Cardiac fibroblast (primary cell): ENCODE measurements at places on chromosomes 2 and 18.

DNA sequence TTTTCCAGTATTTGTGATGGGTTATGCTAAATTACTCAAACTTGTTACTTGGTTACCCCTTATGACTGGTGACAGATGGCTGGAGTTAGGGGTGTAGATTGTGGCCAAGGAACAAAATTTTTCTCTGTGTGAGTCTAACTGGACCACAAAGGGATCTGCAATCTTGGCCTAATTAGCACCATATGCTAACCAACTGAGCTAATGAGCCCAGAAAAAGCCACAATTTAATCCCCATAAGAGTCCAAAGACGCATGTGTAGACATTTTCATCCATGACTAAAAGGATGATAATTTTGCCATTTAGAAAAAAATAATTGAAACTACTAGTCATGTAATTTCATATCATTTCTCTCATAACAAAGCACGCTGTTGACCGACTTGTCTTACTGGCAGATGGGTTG lies 151.2 kb downstream of the ABCA12 start:
- no peak for DNase-seq

DNA sequence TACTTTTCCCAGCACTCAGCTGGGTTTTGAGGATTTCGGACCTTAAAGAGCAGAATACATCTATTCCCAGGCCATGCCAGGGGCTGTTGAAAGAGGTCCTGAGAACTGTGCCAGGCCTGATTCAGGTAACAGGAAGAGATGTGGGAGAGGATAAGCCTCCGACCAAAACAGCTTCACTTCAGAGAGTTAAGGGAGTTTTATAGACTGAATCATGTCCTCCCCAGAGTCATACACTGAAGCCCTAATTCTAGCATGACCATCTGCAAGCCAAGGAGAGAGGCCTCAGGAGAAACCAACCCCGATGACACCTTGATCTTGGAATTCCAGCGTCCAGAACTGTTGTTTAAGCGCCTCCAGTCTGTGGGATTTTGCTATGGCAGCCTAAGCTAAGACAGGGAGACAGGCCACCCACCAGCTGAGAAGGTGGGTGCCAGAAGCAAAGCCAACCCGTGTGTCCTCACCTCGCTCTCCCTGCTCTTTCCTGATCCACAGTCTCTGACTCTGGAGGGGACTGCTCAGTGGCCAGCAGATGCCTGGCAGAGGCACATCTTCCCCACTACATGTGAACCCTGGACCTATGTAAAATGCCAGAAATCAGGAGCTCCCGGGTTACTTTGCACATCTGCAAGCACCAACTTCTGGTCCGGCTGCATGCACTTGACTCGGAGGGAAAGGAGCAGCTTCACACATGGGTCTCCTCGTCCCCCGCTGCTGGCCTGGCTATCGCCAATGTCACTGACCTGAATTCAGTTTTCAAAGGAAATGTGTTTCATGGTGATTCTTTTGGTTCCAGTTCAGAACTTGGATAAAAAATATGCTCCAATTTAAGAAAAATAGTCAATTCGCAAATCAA lies 116.8 kb upstream of the EPC2 start:
- no peak for DNase-seq

DNA sequence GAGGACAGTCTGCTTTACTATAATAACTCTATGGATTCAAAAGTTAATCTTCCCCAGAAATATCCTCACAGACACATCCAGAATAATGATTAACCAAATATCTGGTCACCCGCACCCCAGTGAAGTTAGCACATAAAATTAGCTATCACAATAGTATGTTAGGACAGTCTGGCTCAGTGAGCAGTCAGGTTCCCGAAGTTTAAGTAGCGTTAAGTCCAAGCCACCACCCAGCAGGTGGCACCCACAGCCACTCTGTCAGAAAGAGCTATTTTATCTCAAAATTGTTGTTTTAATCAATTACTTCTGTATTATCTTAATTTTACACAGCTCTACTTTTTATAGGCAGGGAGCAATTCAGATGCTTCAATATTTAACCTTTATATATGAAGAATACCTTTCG lies 537.5 kb downstream of the MBD2 start:
- DNase-seq: no peak

DNA sequence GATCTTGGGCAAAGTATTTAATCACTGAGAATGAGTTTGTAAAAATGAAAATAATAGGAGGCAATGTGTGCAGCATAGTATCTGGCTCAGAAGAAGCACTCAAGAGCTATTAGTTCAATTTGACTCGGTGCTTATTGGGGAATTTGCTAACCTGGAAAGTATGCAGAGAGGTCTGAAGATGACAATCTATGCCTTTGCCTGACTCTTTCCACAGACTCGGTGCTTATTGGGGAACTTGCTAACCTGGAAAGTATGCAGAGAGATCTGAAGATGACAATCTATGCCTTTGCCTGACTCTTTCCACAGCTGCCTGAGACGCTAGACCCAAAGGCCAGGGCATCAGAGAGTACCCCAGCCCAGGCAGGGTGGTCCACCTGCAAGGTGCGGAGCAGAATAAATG lies 12.2 kb upstream of the SH3BP4 start:
- DNase-seq: no peak

- DNase-seq: peak; percentile 22
Measured at GRCh38 chr18:26771524-26771923, 94.0 kb downstream of the AQP4 start.

DNA sequence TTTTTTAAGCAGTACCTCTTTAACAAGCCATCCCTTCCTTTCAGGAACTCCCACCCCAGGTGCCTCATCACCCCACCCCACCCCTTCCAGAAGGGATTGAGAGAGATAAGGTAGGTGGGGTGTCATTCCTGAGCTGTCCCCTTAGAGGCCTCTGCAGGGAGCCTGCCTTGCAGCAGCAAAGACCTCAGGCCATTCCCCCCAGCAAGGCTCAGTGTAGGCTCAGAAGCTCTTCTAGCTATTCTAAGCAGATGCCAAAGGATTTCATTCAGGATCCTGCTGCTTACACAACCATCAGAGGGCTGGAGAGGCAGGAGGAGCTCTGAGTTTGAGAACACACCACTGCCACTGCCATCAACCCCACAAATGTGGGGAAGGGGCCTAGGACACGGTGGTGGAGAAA lies 5.8 kb upstream of the FIGLA start:
- DNase-seq: no peak

- no peak for DNase-seq
Measured at GRCh38 chr18:24868760-24869237, 408.4 kb downstream of the HRH4 start.

GRCh38 chr2:219356834-219357233 lies 24.3 kb upstream of the RESP18 start:
- DNase-seq: no peak

- no peak for DNase-seq
Measured at GRCh38 chr18:53886058-53886457, 338.4 kb downstream of the MBD2 start.

DNA sequence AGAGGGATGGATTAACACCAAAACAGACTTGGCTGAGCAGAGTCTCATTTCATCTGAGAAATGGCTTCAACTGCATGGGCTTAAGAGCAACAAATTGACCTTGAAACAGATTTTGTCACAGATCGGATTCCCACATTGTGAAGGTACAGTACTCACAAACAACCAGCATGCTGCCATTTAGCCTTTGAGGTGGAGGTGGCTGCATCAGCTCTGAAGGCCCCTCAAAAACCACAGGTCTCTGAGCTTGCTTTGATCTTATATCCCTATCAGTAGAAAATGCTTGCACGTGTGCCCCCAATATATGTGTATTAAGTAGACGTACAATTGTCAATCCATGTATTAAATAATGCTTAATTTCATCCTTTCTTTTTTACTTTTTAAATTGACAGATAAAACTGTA lies 6.2 kb downstream of the VWA3B start:
- DNase-seq: no peak

GRCh38 chr2:12057436-12058166 lies 311.2 kb downstream of the LPIN1 start:
- DNase-seq: no peak

- DNase-seq: no peak
Measured at GRCh38 chr18:11887328-11888128, 20.6 kb downstream of the MPPE1 start.

- DNase-seq: no peak
Measured at GRCh38 chr18:60875957-60876507, 457.2 kb upstream of the CDH20 start.

GRCh38 chr18:76449111-76449453 lies 46.0 kb downstream of the ZNF516 start:
- no peak for DNase-seq

GRCh38 chr18:33201509-33201926 lies 239.0 kb downstream of the CCDC178 start:
- DNase-seq: peak; percentile 17

GRCh38 chr2:237591141-237591881 lies 777 bp upstream of the RAB17 start:
- DNase-seq: no peak

DNA sequence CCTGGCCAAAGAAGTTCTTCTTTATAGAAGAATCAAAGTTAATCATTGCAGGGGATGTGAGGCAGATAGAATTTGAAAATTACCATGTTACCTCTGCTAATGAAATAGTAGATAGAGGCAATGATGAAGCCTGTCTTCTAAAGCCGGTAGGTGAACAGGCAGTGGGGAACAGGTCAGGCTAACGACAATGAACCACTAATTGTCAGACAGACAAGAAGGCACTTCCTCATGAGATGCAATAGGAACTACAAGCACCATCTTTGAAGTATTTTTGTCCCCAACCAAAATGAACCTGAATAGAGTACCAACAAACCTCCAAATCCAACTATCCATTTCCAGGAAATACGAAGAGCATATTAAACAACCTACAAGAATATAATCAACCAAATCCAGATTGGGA lies 41.6 kb upstream of the RAB31 start:
- DNase-seq: no peak

- DNase-seq: no peak
Measured at GRCh38 chr18:60235164-60235563, 137.4 kb downstream of the MC4R start.

- DNase-seq: no peak
Measured at GRCh38 chr2:98020992-98021713, 25.4 kb upstream of the TMEM131 start.

DNA sequence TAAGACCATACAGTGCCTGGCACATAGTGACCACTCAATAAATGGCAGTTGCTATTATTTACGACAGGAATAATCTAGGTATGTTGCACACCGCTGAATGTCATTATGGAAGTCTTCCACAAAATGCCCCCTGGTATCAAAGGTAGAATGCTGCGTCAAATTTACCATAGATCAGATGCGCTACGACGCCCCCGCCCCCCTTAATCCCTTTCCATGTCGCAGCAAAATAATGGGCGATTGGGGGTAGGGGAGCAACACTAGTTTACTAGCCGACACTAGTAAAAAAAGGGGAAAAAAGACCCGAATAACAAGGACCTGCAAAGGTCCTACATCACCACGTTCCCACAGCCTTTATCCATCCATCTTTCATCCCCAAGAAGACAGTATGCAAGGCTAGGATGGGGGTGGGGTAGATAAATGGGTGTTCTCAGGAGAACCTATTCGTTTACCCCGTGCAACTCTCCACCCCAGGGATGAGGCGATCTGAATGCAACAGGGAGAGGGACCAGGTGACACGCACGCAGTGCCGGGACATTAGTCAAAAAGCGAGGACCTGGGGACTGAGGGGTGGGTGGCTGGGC lies 455 bp downstream of the PREPL start:
- no peak for DNase-seq

DNA sequence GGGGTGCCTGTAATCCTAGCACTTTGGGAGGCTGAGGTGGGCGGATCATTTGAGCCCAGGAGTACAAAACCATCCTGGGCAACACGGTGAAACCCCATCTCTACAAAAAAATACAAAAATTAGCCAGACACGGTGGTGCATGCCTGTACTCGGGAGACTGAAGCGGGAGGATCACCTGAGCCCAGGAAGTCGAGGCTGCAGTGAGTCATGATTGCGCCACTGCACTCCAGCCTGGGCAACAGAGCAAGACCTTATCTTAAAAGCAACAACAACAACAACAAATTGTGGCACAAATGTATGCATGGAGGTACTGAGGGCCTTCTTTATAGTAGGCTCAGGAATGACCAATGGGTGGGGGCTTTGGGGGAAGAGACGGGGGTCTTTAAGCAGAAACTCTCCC lies 38.5 kb downstream of the HPCAL1 start:
- DNase-seq: no peak

DNA sequence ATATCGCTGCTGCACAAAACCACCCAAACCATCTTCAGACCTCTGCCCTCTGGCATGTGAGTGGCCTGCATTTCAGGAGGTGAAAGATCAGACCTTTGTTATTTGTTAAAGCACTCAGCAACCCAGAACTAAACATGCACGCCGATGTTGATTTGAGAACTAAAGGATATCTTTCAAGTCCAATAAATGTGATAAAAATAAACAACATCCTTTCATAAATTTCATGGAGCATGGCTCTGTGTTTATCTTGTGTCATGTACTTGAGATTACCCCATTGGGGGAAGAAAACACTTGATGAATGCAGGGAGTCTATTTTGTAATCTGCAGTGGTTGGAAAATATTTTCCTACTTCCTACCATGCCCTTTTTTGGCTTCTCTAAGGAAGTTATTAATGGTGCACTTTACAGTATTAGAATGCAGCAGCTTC lies 70.8 kb upstream of the GATA6 start:
- peak; percentile 35 for DNase-seq

DNA sequence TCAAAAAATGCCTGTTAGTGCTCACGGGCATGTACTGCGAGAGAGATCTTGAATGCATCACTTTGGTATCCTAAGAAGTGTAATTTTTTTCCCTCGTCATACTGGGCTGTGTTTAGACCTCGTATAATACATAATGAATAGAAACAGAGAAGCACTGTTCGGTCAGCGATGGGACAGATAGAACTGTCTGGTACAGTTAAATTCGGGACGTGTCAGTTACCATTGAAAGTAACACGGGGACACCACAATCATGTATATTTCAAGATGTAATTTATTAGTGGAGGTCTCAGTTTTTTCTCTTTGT lies 1.8 kb downstream of the PKP4 start:
- peak; percentile 13 for DNase-seq

- peak; percentile 34 for DNase-seq
Measured at GRCh38 chr2:41698678-41699422, 349.0 kb upstream of the PKDCC start.

DNA sequence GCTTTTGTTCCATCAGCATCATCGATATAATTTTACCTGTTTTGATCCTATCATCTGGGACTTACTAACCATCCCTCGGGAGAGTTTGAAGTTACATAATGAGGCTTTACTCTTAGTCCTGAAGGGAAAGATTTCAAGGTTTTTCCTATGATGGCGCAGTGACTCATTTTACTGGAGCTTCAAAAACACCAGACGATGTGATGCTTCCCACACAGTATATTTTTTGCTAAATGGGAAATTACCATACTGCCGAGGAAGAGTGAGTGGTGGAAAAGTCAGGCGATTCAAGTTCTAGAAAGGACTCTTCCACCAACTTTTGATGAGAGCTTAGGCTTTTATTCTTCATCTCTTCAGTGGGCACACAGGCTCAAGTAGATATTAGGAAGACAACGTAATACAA lies 44.6 kb upstream of the GCG start:
- DNase-seq: peak; percentile 88
